ENCODE measurements at places on chromosomes 3 and 15. TPM values are rescaled to one million over a fixed set of nuclear protein-coding genes. Genes with fewer than 3 reads are reported as not detected.

- no peak for DNase-seq
Measured at GRCh38 chr3:44058022-44058867, 183.4 kb upstream of the TOPAZ1 start.

GRCh38 chr3:139340784-139341183, 3.0 kb upstream of the MRPS22 start:
- no peak for DNase-seq

DNA sequence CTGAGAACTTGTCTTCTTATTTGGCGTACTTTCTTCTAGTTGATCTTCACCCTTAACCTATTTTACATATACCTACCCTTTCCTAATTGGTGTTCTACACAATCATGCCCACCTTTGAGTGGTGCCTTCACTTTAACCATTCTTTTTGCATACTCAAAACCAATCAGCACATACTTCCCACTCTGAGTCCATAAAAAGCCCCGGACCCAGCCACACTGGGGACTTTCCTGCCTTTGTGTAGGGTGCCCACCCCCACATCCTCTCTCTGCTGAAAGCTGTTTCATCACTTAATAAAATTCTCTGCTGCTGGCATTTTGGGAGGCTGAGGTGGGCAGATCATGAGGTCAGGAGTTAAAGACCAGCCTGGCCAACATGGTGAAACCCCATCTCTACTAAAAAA, 15.9 kb upstream of the CHST2 start:
- DNase-seq = no peak

Gene GPD1L
- polyA plus RNA-seq = 23.7 TPM

Gene BFSP2
- not detected for polyA plus RNA-seq

GRCh38 chr3:69182588-69183316, 60.4 kb upstream of the LMOD3 start:
- DNase-seq = no peak

DNA sequence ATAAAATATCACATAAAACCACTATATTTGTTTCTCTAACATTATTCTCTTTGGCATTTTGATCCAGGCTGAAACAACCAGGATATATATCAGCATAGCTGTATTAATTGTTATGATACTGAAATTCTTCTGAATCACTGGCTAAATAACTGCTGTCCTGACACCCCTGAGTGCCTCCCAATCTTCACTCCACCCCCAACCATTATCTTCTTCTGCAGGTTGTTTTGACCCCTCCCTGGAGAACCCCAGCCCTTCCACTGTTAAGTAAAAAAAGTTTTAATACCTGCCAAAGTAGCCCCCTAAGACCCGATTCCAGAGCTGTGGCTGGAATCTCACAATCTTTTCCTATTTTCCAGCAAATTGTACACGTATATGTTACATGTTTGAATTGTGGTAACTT, 124.1 kb downstream of the DNAH12 start:
- no peak for DNase-seq

DNA sequence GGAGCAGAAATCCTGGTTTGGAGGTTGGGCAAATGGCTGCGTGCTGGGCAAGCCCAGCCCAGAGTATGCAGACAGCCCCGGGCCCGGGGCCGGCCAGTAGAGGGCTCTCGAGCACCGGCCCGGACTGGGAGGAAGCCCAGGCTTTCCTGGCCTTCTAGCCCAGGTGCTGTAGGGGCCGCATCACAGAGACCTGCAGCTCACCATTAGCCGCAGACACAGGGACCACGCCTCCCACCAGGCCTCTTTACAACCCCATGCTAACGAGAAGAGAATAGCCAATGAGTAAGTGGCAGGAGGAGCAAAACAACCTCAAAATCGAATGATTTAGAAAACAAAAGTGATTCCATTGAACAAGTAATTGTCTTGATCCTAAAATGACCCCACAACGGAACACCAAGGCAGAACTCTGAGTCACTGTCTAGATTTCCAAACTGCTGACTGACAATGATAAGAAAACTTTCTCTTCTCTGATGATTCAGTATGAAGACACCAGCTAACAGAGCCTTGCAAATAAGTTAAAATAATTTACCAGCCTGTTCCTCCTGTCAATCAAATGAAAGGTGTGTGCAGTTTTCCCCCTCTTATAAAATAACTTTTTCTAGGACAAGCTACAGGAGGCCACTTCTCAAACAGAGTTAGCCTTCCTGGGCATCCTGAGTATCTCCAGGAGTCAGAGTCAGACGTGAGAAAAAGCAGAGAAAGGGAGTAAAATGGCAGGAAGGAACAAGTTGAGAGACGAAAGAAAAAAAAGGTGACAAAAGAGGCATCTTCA, 102.2 kb downstream of the DGKG start:
- DNase-seq = no peak

- DNase-seq = no peak
Measured at GRCh38 chr3:61154457-61155198, 96.6 kb downstream of the FHIT start.

Gene RBP2
- not detected for polyA plus RNA-seq

Gene GRK7
- polyA plus RNA-seq = 0.14 TPM

Gene HYAL1
- polyA plus RNA-seq = 6.4 TPM

DNA sequence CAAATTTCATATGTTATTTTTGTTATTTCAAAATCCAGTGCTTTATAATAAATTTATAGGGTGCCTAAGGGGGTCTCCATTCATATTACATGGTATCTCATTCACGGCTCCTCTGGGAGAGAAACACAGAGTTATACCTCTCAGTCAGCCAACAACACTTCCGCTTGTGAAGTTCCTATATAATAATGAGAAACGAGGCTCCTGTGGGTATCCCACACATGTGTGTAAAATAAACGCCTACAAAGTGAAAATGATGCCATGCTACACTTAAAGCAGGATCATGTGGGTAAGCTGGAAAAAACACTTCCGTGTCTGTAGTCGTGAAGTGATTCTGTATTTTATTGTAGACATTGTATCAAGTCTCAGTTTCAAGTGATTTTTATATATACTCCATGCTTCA, 218.8 kb upstream of the ICE2 start:
- no peak for DNase-seq

DNA sequence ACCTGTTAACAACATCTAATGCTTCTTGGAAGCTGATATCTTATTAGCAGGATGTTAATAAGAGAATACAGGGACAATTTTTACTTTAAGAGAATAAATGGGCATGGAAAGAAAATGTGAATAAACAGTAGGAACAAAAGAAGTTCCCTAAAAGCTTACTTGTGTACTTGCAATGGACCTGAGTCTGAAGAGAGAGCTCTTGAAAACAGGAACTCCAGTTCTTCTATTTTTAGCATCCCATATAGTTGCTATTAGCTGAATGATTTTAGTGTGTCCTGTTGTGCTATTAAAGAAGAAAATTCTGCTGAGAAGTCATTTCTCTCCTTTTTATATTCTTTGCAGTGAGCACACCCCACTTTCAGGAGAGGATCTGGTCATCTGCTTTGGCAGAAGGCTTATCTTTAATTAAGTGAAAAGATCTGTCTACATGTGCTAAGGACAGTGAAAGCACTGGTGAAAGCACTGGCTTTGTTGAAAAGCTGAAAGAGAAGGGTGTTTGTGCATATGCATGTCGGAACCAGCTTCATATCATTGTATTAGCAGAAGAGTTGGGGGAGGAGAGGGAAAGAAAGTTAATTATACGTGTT, 1.4 kb upstream of the ST3GAL6 start:
- no peak for DNase-seq

DNA sequence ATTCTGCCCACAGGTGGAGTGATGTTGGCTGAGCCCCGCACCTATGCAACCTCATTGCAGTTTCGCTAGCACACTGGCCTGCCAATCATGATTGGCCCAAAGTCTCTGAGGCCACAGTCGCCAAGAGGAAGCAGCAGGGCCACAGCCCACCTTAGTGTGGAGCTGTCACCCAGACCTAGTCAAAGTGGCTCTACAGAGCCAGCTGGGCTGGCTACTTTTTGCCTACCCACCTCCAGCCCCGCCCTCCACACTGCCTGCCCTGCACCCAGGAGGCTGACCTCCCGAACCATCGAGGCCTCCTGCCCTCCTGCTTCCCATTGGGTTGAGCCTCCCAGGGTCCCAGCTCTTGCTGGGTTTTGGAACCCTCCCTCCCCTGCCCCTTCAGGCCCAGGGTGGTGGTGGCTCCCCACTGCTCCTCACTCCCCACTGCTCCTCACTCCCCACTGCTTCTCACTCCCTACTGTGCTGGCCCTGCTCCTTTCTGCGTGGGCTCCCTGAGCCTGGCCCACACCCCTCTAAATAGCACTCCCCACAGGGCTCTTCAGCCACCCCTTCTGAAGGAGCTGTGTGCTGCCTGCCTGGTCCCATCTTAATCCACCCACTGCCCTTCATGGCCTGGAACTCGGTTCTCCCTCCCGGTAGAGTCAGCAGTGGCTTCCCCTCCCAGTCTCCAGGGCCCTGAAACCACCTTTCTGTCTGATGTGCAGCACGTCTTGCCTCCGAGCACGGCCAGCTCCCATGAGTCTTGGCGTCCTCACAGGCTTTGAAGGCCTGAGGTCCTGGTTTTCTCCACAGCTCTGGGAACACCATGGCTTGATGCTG, 89.3 kb downstream of the WNT7A start:
- DNase-seq = no peak

GRCh38 chr3:115212615-115213014, 65.5 kb upstream of the ZBTB20 start:
- DNase-seq = no peak

Gene VIPR1
- polyA plus RNA-seq = 1.1 TPM

DNA sequence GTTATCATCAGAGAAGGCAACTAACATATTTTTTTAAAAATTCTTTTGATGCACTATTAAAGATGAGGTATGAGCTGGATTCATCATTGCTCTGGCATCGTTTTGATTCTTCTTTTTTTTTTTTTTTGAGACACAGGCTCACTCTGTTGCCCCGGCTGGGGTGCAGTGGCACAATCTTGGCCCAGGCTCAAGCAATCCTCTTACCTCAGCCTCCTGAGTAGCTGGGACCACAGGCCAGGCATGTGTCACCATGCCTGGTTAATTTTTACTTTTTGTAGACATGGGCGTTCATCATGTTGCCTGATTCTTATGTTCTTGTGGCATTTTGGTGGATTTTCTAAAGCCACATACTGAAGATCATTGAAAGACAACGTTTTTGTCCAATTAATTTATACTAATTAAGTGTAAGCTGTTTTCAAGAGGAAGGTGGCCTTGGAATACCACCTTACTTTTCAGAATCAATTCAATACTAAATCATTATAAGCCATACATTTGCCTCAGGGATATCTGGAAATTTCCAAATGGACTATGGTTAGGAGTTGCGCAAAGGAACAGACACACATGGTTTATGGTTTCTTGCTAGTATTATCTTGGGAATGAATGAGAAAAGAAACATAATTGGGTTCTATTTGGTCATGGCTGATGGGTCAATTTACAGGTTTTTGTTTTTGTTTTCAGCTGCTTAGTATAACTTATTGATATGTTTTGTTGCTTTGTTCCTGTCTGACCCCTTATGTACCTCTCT, 22.8 kb downstream of the SLC28A2 start:
- no peak for DNase-seq

Gene GXYLT2
- 11.8 TPM for polyA plus RNA-seq

Gene GOLGA6D
- 0.17 TPM for polyA plus RNA-seq

GRCh38 chr3:48403533-48404439, 26.1 kb downstream of the PLXNB1 start:
- DNase-seq = no peak
